ENCODE measurements at places on chromosomes 1 and 21.
A peak's percentile ranks its signal among the peaks of the same experiment; 100 is the strongest.

DNA sequence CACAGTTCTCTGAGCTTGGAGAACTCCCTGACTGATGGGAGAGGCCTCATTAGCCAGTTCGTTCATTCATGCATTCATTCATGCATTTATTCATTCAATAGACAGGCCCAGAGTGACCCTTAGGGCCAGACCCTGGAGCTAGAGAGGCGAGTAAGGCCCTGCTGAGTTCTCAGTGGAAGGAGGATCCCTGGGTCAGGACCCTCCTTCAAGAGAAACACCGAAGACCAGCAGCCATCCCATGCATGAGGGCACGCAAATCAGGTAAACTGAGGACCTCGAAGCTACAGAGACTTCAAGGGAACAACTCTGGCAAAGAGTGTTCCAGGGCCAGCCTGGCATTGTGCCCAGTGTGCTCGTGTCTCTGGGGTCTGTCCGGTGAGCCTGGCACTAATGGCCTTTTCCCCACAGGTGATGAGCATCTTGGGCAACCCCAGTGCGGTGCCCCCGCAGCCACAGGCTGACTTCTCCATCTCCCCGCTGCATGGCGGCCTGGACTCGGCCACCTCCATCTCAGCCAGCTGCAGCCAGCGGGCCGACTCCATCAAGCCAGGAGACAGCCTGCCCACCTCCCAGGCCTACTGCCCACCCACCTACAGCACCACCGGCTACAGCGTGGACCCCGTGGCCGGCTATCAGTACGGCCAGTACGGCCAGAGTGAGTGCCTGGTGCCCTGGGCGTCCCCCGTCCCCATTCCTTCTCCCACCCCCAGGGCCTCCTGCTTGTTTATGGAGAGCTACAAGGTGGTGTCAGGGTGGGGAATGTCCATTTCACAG lies 104.8 kb downstream of the PAX7 start:
- DNase-seq: no peak

GRCh38 chr1:90386899-90387720 lies 330.0 kb downstream of the BARHL2 start:
- DNase-seq: no peak

DNA sequence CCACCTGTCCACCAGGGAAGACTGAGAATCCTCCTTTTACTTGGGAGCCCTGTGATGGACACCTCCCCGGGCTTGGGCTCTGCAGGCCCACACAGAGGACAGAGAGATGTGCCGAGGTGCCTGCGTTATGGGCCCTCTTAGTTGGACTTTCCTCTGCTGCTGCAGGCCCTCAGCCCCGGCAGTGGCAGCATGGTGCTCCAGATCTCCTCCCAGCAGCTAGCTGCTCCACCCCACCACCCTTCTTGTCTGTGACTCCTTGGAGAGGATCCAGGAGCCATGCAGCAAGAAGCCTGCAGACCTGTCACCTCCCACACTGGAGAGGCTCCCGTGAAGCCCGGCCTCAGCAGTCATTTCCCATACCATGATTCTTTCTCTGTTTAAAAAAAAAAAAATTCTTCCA lies 27.4 kb downstream of the PHGDH start:
- DNase-seq: no peak

GRCh38 chr1:1306070-1306660 lies 1.6 kb downstream of the ACAP3 start:
- DNase-seq: peak; percentile 58

DNA sequence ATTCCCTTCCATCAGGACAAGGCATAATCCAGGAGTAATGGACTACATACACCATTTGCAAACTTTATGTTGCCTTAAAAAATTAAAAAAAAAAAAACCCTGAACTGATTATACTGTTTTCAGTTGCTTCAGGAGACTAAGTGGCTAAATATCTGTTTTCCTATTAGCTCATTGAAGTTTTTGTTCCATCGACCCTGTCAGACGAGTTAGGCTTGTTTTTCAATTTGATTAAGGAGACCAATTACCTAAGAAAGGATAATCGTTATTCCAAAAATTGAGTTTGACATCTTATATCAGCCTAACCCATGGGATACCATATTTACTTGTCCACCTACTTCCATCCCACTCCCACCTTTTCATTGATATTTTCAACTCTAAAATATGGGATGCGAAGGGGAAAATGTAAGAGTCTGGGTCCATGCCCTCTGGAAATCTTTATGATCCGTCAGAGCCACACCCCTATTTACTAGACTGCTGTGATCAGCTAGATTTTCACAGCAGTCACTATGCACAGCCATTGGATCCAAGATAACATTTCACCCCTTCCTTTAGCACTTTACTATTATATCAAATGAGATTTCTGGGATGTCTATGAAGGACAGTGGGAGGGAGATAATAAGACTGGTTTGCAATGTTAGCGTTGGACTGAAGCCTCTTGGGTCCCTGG lies 41.0 kb downstream of the IL12RB2 start:
- no peak for DNase-seq

DNA sequence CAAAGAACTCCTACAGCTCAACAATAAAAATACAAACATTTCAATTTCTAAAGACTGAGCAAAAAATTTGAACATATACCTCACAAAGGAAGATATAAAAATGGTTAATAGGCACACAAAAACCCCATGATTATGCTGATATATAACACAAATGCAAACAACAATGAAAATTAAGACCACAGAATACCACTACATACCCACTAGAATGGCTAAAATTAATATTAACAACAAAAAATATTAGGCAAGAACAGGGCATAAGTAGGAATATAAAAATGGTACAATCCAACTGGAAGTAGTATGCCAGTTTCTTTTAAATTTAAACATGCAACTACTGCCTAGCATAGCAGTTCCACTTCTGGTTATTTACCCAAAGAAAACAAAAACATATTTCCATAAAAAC lies 77.3 kb downstream of the CDC42BPA start:
- no peak for DNase-seq

DNA sequence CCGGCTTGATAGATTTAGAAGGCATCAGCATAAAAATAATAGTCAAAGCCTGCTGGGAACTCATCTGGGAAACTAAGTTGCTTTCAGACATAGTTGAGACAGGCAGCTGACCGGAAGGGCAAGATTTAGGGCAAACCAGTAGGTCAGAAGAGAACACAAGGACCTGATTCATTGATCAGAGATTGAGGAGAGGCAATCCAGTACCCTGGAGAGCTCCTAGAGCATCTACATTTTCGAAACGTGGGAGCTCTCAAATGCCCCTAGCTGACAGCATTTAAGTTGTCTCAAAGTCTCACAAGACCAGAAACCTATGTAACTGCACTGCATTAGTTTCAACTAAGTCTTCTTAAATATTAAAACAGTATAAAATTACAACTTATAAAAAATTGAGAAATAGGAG lies 22.9 kb upstream of the MTF2 start:
- DNase-seq: no peak

DNA sequence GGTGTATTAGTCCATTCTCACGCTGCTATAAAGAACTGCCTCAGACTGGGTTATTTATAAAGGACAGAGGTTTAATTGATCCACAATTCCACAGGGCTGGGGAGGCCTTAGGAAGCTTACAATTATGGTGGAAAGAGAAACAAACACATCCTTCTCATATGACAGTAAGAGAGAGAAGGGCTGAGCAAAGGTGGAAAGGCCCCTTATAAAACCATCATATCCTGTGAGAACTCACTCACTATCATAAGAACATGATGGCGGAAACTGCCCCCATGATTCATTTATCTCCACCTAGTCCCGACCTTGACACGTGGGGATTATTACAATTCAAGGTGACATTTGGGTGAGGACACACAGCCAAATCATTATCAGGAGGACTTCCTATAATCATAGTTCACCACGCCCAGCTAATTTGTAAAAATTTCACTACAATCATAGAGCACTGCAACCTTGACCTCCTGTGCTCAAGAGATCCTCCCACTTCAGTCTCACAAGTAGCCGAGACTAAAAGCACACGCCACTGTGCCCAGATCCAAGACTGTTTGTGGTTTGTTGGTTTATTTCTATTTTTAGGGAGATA lies 164.9 kb downstream of the RERE start:
- no peak for DNase-seq

GRCh38 chr1:111503585-111504060 lies at the start of the genes ADORA3 and TMIGD3:
ADORA3 (minus strand) TSS chr1:111503633; CDS start chr1:111503354, 279 bp downstream.
TMIGD3 (minus strand) TSS chr1:111503633; CDS start chr1:111503354, 279 bp downstream.
- DNase-seq: no peak

- DNase-seq: peak; percentile 81
Observed at GRCh38 chr1:40877698-40878097, 15.5 kb upstream of the CITED4 start.

DNA sequence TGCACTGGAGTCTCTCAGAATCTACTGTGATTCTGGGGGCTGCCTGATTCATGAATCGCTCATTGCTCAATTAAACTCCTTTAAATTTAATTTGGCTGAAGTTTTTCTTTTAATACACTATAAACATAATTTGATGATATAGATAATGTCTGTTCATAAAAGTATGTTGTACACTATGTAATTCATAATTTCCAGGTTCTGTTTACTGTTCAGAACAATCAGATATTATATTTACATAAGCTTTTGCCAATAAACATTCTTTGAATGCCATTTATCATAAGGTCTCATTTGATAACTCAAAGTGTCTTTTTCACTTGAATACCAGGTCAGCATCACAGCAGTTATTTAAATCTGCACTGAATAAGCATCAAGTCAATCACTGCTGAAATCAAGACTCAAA lies 39.6 kb downstream of the PIGK start:
- no peak for DNase-seq

GRCh38 chr1:183319051-183319450 lies 99.1 kb downstream of the NMNAT2 start:
- DNase-seq: no peak

- DNase-seq: no peak
Observed at GRCh38 chr1:9292361-9293240, at the start of gene SPSB1. SPSB1 (plus strand) TSS chr1:9292894; CDS start chr1:9355892, 62,998 bp downstream.

- no peak for DNase-seq
Observed at GRCh38 chr1:29282135-29282923, 46.0 kb downstream of the PTPRU start.

DNA sequence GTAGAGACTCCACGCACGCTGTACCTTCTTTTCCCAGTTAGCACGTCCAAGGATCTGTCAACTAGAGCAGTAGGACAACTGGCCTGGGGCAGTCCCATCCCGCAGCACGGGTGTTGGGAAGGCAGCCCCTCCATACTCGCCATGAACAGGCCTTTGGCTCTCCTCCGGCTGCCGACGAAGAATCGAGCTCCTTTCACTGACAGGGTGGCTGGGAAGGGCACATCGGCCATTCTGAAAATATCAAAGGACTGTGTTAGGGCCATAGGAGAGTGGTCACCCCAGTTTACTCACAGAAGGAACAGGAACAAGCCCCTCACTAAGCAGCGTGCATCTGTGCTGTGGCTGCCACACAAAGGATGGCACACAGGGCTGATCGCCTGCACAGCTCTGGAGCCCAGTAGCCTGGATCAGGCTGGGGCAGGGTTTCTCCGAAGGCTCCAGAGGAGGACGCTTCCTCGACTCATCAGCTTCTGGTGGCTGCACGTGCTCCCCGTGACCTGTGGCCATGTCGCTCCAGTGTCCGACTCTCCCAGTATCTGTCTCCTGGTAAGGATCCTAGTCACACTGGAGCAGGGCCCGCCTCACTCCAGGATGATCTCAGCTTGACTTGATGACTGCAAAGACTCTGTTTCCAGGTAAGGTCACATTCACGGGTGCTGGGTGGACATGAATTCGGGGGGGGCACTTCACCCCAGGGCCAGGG lies 8.9 kb downstream of the KRTAP10-1 start:
- no peak for DNase-seq

DNA sequence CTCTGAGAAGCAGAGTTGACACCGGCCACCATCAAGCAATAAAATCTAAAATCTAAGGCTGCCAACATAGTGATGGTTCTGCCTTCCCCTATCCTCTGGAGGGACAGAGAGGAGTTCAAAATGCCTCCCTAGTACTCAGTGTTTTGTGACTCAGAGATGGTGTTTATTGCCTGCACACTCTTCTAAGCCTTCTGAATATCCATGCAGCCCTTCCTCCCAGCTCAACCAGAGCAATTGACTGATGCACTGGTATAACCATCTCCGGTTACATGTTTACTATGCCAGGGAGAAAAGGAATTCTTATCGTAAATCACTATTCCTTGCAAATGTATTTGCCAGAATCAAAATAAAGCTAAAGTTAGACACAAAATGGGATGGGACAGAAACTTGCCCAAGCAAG lies 132.9 kb upstream of the RAB4A start:
- DNase-seq: no peak

DNA sequence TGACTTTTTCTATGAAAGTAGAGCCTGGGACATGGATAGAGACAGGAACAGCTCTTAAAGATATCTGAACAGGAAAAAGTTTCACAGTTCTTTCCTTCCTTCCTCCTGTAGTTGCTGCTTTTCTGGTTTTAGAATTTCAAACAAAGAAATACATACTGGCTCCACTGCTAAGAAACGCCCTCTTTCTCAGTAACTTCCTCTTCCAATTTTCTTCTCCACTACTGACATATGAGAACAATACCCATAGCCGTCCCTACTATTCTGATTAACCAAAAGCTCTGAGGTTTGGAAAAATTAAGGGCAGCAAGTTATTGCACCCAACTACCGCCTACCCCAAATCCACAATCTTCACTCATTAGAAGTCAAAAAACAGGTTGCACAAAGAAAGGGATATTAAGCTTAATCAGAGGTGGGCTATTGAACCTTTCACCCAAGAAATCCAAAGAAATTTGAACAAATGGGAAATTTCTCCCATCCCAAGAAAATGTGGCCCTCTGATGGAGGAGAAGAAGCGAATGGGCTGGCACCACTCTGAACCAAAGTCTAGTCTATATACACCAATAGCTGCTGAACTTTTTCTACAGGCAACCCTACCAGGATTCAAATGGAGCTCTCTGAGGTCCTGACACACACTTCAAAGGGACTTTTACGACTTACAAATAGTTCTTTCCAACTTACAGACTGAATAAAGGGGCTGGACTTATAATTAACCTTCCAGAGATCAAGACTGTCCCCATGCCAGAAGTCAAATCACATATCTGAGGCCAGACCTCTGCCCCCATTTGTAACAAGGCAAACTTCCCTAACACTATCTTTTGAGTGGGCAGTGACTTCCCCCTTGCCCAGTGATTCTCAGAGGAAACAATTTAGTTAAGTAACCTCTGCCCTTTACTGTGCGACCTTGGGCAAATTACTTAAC lies 1.7 kb downstream of the WASF2 start:
- DNase-seq: no peak

DNA sequence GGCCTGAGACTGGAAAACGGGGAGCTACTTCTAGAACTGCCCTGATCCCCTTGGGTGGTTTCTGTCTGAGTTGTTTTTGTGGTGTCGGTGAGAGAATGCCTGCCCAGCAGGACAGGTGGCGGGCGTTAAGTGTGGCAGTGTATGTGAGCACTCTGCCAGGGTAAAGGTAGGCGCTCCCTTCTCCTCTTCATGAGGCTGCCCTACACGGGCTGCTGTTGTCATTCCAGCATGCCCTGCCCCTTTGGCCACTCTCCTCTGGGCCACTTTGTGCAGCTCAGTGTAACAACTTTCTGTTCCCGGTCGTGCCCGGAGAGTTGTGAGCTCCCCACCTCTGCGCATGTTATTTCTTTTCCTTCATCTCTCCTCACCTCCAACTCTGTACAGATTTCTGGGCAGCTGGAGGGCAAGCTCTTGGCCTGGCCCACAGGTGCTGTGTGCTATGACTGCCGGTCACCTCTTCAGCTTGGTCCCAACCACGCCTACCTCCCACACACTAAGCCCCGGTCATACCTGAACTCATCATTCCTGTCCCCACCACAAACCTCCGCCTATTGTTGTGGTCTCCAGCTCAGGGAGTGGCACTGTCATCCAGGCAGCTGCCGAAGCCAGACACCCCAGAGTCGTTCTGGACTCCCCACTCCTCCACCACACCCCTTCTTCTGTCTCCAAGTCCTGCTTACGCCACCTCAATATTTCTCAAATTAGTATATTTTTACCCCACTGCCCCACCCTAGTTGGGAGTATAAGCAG lies 69.0 kb downstream of the GADD45A start:
- DNase-seq: no peak
